ENCODE measurements at places on chromosomes 16 and 17. TPM values are rescaled to one million over a fixed set of nuclear protein-coding genes. Genes with fewer than 3 reads are reported as not detected.

- no peak for DNase-seq
These were observed 3.7 kb upstream of the MRPL28 start for GRCh38 chr16:373848-374615.

Gene PRCD
- 5.3 TPM for total RNA-seq

- DNase-seq = peak; percentile 2
These were observed 79.6 kb upstream of the ATP2A3 start for GRCh38 chr17:4043862-4044261.

- DNase-seq = no peak
These were observed 814 bp upstream of the RUNDC3A start for GRCh38 chr17:44307387-44308186.

DNA sequence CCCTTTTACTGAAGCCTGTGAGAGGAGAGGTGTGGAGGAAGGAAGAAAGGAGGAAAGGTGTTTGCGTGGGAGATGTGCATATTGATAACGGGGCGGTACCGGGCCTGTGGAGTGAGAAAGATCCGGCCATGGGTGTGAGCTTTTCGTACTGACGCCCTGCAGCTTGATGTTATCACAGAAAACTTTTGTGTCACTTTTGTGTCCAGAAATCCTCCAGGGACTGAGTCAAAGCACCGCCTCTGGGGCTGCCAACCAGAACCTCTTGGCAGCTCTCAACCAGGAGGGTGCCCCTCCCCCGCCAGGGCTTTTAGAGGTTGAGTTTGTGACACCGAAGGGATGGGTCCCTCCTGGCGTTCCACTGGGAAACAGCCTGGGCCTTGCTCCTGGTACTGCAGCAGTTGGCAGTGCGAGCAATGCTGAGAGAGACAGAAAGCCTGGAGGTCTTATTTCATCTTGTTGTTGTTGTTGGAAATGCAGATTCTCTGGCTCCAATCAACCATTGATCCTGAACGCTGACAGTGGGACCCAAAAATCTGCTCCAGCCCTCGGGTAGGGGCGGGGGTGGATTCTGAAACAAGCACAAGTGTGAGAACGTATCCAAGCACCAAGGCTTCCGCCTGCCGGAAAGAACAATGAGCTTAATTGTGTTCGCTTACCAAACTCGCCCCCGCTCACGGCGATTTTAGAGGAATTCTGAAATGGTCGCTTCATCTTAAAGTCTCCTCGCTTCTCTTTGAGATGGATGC is 65.0 kb downstream of the CRISPLD2 start:
- no peak for DNase-seq

GRCh38 chr16:49487746-49488145 is 114.1 kb downstream of the C16orf78 start:
- no peak for DNase-seq

Gene TM4SF5
- not detected for total RNA-seq

GRCh38 chr17:65366102-65366844 is 195.2 kb downstream of the AXIN2 start:
- no peak for DNase-seq

DNA sequence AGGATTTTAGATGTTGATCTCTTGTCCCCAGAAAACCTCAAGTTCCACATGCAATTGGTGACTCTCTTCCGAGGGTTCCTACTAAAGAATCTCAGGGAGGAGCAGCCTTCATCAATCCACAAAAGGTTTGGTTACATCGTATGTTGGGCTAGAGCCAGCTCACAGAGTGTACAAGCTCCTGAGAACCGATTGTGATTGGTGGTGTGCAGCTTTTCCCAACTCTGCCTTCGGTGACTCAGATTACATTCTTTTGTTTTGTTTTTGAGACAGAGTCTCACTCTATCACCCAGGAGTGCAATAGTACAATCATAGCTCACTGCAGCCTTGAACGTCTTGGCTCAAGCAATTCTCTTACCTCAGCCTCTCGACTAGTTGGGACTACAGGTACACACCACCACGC is 172.4 kb downstream of the PMP22 start:
- DNase-seq = no peak

- DNase-seq = no peak
These were observed 37.2 kb upstream of the ENDOV start for GRCh38 chr17:80377798-80378197.

GRCh38 chr17:83077411-83077810 is 2.0 kb upstream of the METRNL start:
- no peak for DNase-seq

Gene FNDC8
- total RNA-seq = not detected

Gene GNGT2
- 4.7 TPM for total RNA-seq

DNA sequence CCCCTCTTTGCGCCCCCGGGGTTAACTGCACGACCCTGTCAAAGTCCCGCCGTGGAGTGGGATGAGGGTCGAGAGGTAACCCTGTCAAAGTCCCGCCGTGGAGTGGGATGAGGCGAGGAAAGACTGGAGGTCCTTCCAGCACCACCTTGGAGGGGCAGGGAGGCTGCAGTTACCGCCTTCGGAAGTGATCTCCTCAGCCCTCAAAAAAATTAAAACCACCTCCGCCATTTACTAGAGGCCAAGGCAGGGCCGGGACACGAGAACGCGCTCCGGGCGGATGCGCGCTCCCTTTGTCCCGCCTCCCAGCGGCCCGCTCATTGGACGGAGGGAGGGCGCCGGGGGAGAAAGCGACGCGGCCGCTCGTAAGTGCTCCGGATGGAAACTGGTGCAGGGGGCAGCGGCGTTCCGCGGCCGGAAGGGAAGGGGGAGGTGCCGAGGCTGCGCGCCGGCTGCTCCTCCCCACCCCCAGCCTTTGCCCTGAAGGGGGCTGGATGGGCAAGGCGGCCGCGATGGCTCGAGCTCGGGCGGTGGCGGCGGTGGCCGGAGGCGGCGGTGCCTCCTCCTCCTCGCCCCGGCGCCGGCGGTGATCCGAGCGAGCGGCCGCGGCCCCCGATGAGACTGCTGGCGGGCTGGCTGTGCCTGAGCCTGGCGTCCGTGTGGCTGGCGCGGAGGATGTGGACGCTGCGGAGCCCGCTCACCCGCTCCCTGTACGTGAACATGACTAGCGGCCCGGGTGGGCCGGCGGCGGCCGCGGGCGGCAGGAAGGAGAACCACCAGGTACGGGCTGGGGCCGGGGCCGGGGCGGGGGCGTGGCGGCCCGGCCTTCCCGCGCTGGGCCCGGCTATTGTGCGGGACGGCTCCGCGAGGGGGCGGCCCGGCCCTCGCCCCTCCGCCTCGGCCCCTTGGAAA is at the start of gene METTL9:
Gene METTL9 (plus strand): TSS at position 456 of the 909 bp plus-strand sequence. CDS start 157 bp downstream, at position 613.
- peak; percentile 94 for DNase-seq

Gene SMPD3
- 0.27 TPM for total RNA-seq

DNA sequence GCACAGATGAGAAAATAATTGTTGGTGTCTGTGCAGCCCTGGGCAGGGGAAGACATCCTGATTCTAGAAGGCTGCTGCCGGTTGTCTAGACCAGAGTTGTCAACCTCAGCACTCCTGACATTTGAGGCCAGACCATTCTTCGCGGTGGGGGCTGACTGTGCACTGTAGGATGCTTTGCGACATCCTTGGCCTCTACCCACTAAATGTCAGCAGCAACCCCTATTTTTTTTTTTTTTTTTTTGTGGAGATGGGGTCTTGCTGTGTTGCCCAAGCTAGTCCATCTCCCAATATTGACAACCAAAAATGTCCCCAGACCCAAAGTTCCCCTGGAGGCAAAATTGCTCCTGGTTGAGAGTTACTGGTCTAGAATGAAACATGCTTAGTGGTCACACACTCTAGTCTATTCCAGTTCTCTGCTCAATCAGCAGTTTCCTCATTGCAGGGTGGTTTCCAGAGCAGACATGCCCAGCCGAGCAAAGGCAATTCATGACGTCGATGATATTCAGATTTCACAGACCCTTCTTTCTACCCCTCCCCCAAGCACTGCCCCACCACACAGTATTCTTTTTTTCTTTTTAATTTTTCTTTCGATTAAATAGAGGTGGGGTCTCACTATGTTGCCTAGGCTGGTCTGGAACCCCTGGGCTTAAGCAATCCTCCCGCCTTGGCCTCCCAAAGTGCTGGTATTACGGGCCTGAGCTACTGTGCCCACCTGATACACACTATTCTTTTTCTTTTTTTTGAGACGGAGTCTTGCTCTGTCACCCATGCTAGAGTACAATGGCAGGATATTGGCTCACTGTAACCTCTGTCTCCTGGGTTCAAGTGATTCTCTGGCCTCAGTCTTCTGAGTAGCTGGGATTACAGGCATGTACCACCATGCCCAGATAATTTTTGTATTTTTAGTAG is 9.0 kb downstream of the C17orf99 start:
- no peak for DNase-seq

DNA sequence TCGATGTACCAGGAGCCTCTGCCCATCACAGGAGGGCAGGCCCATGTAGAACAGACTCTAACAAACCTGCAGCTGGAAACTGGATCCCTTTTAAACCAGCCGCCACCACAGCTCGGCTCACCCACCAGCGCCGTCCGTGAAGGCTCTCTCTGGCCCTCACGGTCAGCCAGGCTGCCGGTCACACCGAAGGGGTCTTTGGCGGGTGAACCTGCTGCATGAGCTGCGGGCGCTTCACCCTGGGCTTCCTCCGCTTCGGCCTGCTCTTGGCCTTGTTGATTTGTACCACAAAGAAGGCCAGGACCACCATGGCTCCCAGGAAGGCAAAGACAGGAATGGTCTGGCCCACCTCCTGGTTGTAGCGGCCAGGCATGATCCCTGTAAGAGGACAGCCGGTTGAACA is 11.7 kb upstream of the SLC38A8 start:
- DNase-seq = no peak

Gene MYH2
- total RNA-seq = not detected

Gene RAD51D
- 23.5 TPM for total RNA-seq

GRCh38 chr17:20922128-20922670 is 120.6 kb downstream of the USP22 start:
- no peak for DNase-seq

Gene MED9
- total RNA-seq = 19.2 TPM

DNA sequence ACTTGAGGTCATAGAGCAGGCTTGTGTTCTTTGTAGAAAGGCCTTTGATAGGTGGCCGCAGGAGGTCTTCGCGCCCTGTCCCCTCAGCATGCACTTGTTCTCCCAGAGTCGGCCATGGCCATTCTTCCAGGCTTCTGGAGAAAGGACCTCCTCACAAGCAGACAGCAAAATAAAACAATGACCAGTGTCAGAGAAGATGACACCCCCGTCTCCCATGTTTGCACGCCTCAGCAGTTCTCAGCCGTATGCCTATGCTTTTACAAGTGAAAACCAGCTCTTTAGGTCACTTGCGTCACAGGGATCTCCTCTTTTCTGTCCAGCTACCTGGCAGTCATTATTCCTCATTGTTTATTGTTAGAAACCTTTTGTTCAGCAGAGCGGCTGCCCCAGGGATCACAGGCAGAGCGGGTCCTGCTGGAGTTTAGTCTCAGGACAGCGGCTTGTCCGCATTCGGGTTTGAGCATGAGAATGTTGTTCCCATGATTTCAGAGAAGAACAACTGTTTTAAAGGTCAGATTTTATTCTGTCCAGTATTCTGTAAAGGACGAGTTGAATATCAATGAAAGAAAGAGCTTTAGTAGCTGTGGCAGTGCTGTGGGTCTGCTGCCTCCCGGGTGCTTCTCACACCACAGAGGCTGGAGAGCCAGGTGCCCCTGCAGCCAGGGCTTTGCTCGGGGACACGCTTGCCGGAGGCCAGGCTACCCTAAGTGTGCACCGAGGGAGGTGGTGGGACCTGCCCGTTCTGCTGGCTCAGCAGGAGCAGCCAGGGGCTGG is 123.9 kb downstream of the RPTOR start:
- DNase-seq = no peak

DNA sequence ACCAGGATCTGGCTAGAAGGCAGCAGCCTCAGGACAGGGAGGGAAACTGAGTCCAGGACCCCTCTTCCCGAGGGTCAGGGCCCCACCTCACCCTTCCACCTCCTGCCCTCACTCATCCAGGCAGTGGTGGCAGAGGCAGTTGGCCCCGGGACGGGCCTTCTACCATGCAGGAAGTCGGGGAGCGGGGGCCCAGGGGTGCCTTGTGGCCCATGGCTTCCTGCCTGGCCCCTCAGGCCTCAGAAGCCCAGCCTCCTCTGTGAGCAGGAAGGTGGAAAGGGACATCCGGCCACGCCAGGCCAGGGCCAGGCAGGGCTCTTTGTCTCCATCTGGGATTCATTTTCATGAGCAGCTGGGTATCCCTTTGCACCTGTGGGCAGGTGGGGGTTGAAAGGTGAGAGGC is 58.5 kb downstream of the BAHCC1 start:
- DNase-seq = peak; percentile 17

- DNase-seq = peak; percentile 86
These were observed at the start of gene DYNC1LI2 for GRCh38 chr16:66751303-66751991. Gene DYNC1LI2, minus strand, starts transcription at chr16:66751609. Its CDS starts 18 bp downstream, at chr16:66751591.

Gene NXPH3
- total RNA-seq = not detected

Gene KRT33B
- not detected for total RNA-seq

- no peak for DNase-seq
These were observed 34.4 kb downstream of the WDR59 start for GRCh38 chr16:74950511-74950910.

Gene CMTM1
- total RNA-seq = 3.9 TPM

Gene ZFP1
- total RNA-seq = 17.1 TPM

DNA sequence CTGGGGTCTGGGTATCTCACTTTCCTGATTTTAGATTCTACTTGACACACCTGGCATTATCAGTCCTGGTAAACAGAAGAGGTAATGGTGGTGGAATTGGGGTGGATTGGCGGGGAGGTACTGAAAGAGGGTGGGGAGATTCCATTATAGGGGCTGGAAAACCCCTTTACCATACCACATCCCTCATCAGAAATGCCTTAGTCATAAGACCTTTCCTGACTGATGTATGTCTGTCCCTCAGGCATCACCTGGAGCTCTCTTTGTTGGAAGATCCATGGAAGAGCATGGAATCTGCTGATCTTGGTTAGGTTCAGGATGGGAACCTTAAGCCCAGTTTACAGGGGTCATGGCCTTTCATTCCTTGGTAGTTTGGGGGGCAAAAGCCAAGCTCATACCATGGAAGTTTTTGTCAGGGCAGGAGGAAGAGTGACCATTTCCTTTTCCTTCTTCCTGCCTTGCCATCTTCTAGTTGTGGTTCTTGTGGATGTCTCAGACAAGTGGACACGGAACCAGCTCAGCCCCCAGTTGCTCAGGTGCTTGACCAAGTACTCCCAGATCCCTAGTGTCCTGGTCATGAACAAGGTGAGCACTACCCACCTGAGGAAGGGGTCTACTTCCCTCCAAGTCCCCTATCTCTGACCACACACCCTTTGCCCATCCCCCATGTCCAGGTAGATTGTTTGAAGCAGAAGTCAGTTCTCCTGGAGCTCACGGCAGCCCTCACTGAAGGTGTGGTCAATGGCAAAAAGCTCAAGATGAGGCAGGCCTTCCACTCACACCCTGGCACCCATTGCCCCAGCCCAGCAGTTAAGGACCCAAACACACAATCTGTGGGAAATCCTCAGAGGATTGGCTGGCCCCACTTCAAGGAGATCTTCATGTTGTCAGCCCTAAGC is 3.3 kb downstream of the ERAL1 start:
- DNase-seq = no peak

DNA sequence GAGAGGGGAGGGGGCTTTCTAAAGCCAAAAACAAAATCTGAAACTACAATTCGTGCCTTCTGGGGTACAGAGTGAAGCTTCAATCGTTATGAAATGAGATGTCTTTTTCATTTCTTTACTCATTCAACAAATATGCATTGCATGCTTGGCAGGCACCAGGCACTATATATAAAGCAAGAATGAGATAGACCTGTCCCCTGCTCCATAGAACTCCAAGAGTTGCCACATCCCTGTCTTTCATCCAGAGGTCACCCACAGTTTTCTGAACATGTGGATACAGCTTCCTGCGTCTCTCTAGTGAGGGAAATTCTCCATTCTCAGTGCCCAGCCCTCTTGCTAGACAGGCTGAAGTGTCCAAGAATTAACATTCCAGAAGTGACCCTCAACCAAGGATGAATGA is 343.2 kb upstream of the MAF start:
- no peak for DNase-seq

- peak; percentile 62 for DNase-seq
These were observed 135.4 kb upstream of the CHMP6 start for GRCh38 chr17:80855948-80856862.

All from naive thymus-derived CD8-positive, alpha-beta T cell (primary cell).